ENCODE measurements at places on chromosomes 4 and X.

DNA sequence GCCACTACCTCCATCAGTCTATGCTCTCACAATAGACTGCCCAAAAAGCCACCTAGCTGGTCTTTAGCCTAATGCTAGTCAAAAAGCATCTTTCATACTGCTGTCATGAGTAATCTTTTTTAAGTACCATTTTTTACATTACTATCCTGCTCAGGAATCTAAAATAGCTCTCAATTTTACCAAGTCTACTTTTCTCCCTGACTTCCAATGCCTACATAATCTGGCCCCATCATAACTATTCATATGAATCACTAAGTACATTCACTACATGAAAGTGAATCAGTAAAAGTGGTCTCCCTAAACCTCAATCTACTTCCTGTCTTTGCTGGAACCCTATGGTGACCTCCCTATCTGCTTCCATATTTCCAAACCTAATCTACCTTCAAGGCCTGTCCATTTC is 105.9 kb downstream of the THOC2 start:
- H3K36me3 ChIP-seq, result no peaks in the 10 kb centered on the region
- no peak for DNase-seq
- H3K4me3 ChIP-seq, result no peak overlapping the region
- no peaks in the 10 kb centered on the region for H3K4me1 ChIP-seq
- no peaks in the 10 kb centered on the region for H3K27me3 ChIP-seq

- H3K36me3 ChIP-seq, result no peaks in the 10 kb centered on the region
- H3K4me1 ChIP-seq, result no peaks in the 10 kb centered on the region
- H3K4me3 ChIP-seq, result no peak overlapping the region
- no peak overlapping the region for H3K27ac ChIP-seq
- no peak for DNase-seq
Measured at GRCh38 chr4:77201857-77202256, 44.9 kb downstream of the CCNG2 start.

DNA sequence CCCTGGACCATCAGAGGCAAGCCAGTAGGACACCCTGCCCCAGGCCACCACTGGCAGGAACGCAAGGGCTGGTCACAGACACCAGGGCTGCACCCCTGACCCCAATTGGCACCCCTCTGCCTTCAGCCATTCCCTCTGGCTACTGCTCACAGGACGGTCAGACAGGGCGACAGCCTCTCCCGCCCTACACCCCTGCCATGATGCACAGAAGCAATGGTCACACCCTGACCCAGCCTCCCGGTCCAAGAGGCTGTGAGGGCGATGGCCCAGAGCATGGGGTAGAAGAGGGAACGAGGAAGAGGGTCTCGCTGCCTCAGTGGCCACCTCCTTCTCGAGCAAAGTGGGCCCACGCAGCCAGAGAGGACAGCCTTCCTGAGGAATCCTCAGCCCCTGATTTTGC is 143.5 kb downstream of the SOWAHB start:
- H3K4me1 ChIP-seq, result no peaks in the 10 kb centered on the region
- no peaks in the 10 kb centered on the region for H3K27me3 ChIP-seq
- no peaks in the 10 kb centered on the region for H3K36me3 ChIP-seq
- DNase-seq, result no peak
- no peak overlapping the region for H3K4me3 ChIP-seq

GRCh38 chrX:68193234-68193633 is 240.1 kb downstream of the OPHN1 start:
- H3K27ac ChIP-seq, result no peak overlapping the region
- no peaks in the 10 kb centered on the region for H3K4me1 ChIP-seq
- H3K36me3 ChIP-seq, result no peaks in the 10 kb centered on the region
- DNase-seq, result no peak
- H3K27me3 ChIP-seq, result no peaks in the 10 kb centered on the region
- H3K4me3 ChIP-seq, result no peak overlapping the region

DNA sequence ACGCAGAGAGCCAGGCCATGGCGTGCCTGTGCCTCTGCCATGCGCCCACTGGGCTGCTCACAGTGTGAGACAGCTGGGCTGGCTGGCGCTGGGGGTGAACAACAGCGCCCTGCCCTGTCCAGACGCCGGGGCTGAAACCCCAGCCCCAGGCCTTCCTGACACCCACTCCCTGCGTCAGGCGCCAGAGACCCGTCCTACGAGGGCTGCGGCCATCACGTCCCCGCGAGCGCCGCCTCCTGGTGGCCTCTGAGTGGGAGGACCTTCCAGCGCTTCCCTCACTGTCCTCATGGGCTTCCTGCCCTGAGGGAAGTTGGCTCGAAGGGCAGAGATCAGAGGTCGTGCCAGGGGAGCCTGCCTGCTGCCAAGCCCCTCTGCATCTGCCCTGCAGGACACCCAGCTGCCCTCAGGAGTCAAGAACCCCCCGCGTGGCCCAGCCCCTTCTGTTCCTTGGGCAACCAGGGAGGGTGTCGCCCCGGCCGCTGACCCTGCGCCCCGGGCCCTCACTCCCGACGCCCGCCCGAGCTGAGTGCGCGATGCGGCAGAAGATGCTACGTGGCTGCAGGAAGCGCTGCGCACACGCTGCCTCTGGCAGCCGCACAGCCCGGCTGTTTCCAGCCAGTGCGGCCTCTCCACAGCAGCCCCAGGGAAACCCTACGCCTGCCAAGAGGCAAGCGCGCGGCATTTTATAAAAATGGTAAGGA is 16.2 kb downstream of the NELFA start:
- H3K36me3 ChIP-seq, result no peaks in the 10 kb centered on the region
- DNase-seq, result peak; percentile 42
- no peak overlapping the region for H3K4me3 ChIP-seq
- H3K27ac ChIP-seq, result peak overlapping the region; percentile 38
- peaks cover 6% of the 10 kb centered on the region for H3K4me1 ChIP-seq
- H3K27me3 ChIP-seq, result no peaks in the 10 kb centered on the region

DNA sequence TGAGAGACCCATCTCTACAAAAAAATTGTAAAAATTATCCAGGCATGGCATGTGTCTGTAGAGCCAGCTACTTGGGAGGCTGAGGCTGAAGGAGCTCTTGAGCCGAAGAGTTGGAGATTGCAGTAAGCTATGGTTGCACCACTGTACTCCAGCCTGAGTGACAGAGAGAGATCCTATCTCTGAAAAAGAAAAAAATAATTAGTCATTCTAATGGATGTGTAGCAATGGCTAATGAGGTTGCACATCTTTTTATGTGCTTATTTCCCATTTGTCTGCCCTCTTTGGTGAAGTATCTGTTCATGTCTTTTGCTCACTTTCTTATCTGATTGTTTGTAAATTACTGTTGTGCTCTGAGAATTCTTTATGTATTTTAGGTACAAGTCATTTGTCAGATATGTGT is 19.0 kb upstream of the MAML3 start:
- H3K4me1 ChIP-seq, result no peaks in the 10 kb centered on the region
- H3K4me3 ChIP-seq, result no peak overlapping the region

DNA sequence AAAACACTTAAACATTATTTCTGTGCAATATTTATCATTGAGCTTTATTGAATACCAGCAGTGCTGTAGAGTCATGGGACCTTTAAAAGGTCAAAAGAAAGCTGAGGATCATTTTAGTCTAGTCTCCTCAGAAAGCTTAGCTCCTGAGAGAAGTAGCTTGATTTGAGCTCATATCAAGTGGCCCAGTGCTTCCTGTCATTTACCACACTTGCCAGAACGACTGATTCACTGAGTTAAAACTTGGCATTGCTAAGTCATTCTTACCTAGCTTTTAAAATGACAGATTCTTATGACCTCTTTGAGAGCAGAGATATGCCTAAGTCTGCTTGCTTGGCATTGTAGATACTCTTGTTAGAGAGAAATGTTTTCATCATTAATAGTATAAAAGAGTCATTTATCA is 15.2 kb downstream of the SEPTIN11 start:
- H3K4me1 ChIP-seq, result peaks cover 13% of the 10 kb centered on the region
- no peak overlapping the region for H3K27ac ChIP-seq
- no peaks in the 10 kb centered on the region for H3K36me3 ChIP-seq
- DNase-seq, result no peak
- no peak overlapping the region for H3K4me3 ChIP-seq

GRCh38 chr4:176380352-176381157 is 60.8 kb downstream of the SPCS3 start:
- no peak overlapping the region for H3K27ac ChIP-seq
- H3K4me1 ChIP-seq, result no peaks in the 10 kb centered on the region
- no peak for DNase-seq

GRCh38 chr4:78079726-78080430 is 22.8 kb downstream of the FRAS1 start:
- peaks cover 3% of the 10 kb centered on the region for H3K4me1 ChIP-seq
- H3K4me3 ChIP-seq, result peak overlapping the region; percentile 28
- DNase-seq, result no peak
- H3K36me3 ChIP-seq, result no peaks in the 10 kb centered on the region

DNA sequence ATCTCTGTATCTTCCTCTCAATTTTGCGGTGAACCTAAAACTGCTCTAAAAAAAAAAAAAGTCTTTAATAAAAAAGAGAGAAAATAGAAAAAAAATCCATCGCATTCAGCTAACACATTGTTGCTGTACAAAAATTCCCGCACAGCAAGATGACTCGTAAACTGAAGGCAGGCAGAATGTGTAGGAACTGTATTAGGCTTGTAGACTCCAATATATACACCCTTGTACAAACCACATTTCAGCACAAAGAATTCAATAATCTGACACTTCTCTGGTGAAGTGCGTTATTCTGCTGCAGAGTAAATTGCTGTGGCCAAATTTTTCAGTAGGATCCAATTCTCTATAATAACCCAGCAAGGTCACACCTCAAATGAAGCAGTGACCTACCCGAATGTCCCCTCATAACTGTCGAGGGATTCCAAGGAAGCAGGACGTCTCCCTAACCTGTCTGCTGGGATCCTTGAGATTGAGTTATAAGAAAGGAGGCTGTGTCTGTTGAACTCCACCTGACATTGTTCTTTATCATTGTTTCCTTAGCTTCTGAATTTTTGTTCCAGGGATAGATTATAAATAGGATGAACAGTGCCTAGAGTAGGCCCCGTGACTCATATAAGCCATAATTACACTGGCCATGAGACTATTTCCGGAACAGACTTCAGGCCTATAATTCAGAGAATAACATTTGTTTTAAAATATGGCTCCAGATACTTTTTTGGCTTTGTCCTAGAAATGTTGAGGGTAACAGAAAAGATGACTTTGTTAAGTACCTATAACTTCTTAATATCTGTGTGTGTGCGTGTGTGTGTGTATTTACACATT is 348.3 kb downstream of the PCDH7 start:
- no peak overlapping the region for H3K27ac ChIP-seq
- H3K4me3 ChIP-seq, result no peak overlapping the region
- no peaks in the 10 kb centered on the region for H3K27me3 ChIP-seq
- no peaks in the 10 kb centered on the region for H3K36me3 ChIP-seq
- H3K4me1 ChIP-seq, result no peaks in the 10 kb centered on the region
- DNase-seq, result no peak

DNA sequence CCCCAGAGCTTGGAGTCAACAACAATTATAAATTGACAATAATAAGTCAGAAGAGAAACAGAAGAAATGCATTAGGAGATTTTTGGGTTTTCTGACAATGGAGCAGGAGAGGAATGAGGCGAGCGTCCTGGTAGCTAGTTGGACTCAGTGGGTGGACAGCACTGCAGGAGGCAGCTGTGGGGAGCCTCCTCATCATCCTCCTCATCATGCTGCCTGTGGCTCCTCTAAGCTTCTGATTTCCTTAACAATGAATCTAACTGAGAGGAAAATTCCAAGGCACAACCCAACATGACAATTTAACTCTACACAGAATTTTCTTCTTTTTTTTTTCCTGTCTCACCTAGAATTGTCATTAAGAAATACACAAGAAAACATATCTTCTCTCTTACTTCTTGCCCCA is 357.1 kb upstream of the NOCT start:
- no peak for DNase-seq
- no peaks in the 10 kb centered on the region for H3K4me1 ChIP-seq
- H3K27ac ChIP-seq, result no peak overlapping the region
- H3K4me3 ChIP-seq, result no peak overlapping the region
- H3K36me3 ChIP-seq, result no peaks in the 10 kb centered on the region

- DNase-seq, result no peak
- H3K4me1 ChIP-seq, result no peaks in the 10 kb centered on the region
- H3K4me3 ChIP-seq, result no peak overlapping the region
- no peaks in the 10 kb centered on the region for H3K27me3 ChIP-seq
Measured at GRCh38 chrX:42714981-42715700, 62.8 kb downstream of the PPP1R2C start.

- no peak for DNase-seq
- no peak overlapping the region for H3K27ac ChIP-seq
- no peaks in the 10 kb centered on the region for H3K36me3 ChIP-seq
- H3K27me3 ChIP-seq, result no peaks in the 10 kb centered on the region
- no peak overlapping the region for H3K4me3 ChIP-seq
Measured at GRCh38 chr4:147388018-147388417, 92.9 kb upstream of the EDNRA start.

DNA sequence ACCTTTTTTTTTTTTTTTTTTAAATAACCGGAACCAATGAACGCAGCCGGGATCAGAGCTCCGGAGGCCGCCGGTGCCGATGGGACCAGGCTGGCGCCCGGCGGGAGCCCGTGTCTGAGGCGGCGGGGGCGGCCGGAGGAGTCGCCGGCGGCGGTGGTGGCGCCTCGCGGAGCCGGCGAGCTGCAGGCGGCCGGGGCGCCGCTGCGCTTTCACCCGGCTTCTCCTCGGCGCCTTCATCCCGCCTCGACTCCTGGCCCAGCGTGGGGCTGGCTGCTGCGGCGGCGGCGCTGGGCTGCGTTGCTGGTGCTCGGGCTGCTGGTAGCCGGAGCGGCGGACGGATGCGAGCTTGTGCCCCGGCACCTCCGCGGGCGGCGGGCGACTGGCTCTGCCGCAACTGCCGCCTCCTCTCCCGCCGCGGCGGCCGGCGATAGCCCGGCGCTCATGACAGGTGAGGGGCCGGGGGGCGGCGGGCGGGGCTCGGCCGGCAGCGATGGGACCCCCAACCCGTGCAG is 337 bp downstream of the STIM2 start:
- no peaks in the 10 kb centered on the region for H3K27me3 ChIP-seq
- peak overlapping the region; percentile 88 for H3K27ac ChIP-seq
- H3K36me3 ChIP-seq, result no peaks in the 10 kb centered on the region
- H3K4me1 ChIP-seq, result peaks cover 47% of the 10 kb centered on the region

Data from gastrocnemius medialis (tissue), 4 donors.